ENCODE measurements at places on chromosomes 1 and 21. TPM values are rescaled to one million over a fixed set of nuclear protein-coding genes. Genes with fewer than 3 reads are reported as not detected.

Gene FAM151A
- total RNA-seq = 1.5 TPM

Gene NFIA
- 97.6 TPM for total RNA-seq

Gene ZNF695
- total RNA-seq = not detected

Gene SIM2
- not detected for total RNA-seq

Gene PTP4A2
- total RNA-seq = 249 TPM

Gene NADK
- 26.9 TPM for total RNA-seq

Gene CD52
- total RNA-seq = 6.5 TPM

Gene KCND3
- 20.7 TPM for total RNA-seq

Gene ACTL8
- not detected for total RNA-seq

Gene TRIM46
- total RNA-seq = 0.16 TPM

Gene RCC1
- 8.5 TPM for total RNA-seq

Gene RBM8A
- 63.6 TPM for total RNA-seq

Gene FMO2
- total RNA-seq = 59.4 TPM

Gene TTC24
- not detected for total RNA-seq
